ENCODE measurements at places on chromosomes 5 and 9.

DNA sequence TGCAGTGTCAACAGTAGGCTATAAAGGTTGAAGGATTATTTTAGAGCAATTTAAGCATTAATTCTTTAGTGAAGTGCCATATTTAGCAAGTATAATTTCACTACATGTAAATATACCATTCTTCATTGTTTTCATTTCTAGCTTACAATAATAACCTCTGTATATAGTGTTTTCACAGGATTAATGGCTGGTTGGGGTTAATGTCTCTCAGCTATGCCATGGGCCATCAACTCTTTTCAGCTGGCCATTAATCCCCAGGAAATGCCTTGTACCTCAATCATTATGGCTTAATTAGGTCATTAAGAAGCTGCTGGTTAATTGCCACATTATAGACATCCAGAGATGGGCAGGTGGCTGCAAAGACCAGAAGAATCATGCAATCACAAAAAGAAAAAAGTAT, 715.1 kb downstream of the MAT2B start:
- no peak for DNase-seq

DNA sequence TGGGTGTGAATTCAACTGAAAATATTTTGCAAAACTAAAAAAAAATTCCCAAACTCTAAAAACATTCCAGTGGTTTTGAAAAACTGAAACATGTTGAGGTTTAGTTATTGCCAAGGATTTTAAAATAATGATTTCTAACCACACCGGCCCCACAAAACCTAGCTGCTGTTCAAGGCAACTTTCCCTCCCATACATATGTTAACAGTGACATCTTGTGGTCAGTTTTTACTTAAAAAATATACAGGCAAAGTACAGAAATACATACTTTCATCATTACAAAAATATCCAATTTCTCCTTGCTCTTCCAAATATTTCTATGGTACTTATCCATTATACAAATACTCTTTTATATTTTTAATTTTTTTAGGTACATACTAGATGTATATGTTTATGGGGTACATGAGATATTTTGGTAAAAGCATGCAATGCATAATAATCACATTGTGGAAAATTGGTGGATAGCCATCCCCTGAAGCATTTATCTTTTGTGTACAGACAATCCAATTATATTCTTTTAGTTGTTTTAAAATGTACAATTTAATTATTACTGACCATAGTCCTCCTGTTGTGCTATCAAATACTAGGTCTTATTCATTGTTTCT, 34.4 kb upstream of the MRPS30 start:
- no peak for DNase-seq

- DNase-seq = no peak
Observed at GRCh38 chr5:115543365-115544042, 1.1 kb downstream of the FEM1C start.

GRCh38 chr5:95966005-95966404, 4.4 kb upstream of the ELL2 start:
- DNase-seq = no peak

DNA sequence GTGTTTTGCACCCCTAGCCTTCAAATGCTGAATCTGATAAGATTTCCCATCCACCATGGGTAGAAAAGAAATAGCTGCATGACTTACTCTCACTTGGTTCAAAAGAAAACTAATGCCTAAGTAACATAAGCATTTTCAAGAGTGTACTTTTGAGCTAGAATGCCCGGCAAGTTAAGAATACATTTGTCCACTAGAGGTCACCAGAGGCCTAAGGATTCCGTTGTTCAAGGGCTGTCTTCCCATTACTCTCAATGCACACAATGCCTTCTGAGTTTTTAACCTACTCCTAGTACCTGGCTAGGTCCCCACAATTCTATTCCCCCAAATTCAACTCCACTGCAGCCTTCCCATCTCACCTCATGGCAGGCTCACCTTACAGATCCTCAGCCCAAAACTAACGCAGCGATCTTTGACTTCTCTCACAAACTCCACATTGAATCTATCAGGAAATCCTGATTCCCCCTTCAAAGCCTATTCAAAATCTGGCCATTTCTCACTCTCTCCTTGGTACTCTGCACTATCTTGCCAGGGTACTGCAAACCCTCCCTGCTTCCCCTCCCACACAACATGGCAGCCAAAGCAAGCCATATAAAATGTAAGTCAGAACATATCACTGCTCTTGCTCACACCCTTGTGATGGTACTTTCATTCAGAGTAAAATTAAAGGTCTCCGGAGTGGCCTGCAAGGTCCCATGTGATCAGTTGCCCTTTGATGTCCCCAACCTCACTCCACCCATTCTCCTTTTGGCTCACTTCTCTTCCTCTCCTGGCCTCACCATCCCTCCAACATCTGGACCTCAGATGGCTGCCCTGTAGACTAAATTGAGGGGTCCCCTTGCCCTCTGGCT, 13.4 kb downstream of the OXCT1 start:
- DNase-seq = no peak
